ENCODE measurements at places on chromosomes 16 and 17. TPM values are rescaled to one million over a fixed set of nuclear protein-coding genes. Genes with fewer than 3 reads are reported as not detected.
A peak's percentile ranks its signal among the peaks of the same experiment; 100 is the strongest.

GRCh38 chr17:31553506-31553905 lies 162.0 kb downstream of the RAB11FIP4 start:
- H3K36me3 ChIP-seq: no peaks in the 10 kb centered on the region
- H3K4me3 ChIP-seq: no peak overlapping the region
- no peak for DNase-seq
- no peaks in the 10 kb centered on the region for H3K27me3 ChIP-seq

DNA sequence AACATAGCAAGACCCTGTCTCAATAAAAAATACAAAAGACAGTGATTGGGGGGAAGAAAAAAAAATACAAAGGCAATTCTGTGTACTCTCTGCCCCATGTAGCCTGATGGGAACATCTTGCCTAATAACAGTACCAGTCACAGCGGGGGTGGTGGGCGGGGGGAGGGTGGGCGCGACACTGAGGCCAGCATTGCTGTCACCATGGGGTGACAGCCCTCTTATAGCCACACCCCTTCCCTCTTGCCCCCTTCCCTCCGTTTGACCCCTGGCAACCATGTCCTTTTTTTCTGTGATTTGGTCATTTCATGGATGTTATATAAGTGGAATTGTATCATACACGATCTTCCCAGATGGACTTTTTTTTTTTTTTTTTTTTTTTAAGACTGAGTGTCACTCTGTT lies 80.9 kb downstream of the DNAH17 start:
- no peak overlapping the region for H3K27ac ChIP-seq
- H3K4me1 ChIP-seq: no peaks in the 10 kb centered on the region
- DNase-seq: no peak

GRCh38 chr17:40671282-40671681 lies 6.3 kb upstream of the KRT222 start:
- no peaks in the 10 kb centered on the region for H3K36me3 ChIP-seq
- H3K4me3 ChIP-seq: no peak overlapping the region
- no peaks in the 10 kb centered on the region for H3K4me1 ChIP-seq
- H3K27me3 ChIP-seq: no peaks in the 10 kb centered on the region

- no peaks in the 10 kb centered on the region for H3K36me3 ChIP-seq
- no peak overlapping the region for H3K27ac ChIP-seq
- H3K27me3 ChIP-seq: no peaks in the 10 kb centered on the region
- no peak for DNase-seq
- H3K4me3 ChIP-seq: no peak overlapping the region
These were observed 246.2 kb downstream of the KATNIP start for GRCh38 chr16:27795992-27796614.

DNA sequence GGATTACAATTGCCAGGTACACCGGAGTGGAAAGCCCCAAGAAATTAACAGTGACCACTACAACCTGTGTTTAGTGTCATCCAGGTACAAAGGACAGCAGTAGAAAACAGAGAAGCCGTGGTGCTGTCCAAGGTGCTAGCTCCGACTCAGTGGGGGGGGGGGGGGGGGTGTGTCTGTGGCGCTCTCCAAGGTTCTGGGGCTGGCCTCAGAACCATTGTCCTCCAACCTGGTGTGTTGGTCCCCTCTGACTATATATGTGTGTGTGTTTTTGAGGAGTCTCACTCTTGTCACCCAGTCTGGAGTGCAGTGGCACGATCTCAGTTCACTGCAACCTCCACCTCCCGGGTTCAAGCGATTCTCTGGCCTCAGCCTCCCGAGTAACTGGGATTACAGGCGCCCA lies 5.8 kb upstream of the ZNF23 start:
- no peak overlapping the region for H3K4me3 ChIP-seq
- DNase-seq: peak; percentile 34
- no peaks in the 10 kb centered on the region for H3K36me3 ChIP-seq
- no peaks in the 10 kb centered on the region for H3K27me3 ChIP-seq
- H3K27ac ChIP-seq: no peak overlapping the region
- H3K4me1 ChIP-seq: no peaks in the 10 kb centered on the region

EPX gene
- total RNA-seq: not detected

DNA sequence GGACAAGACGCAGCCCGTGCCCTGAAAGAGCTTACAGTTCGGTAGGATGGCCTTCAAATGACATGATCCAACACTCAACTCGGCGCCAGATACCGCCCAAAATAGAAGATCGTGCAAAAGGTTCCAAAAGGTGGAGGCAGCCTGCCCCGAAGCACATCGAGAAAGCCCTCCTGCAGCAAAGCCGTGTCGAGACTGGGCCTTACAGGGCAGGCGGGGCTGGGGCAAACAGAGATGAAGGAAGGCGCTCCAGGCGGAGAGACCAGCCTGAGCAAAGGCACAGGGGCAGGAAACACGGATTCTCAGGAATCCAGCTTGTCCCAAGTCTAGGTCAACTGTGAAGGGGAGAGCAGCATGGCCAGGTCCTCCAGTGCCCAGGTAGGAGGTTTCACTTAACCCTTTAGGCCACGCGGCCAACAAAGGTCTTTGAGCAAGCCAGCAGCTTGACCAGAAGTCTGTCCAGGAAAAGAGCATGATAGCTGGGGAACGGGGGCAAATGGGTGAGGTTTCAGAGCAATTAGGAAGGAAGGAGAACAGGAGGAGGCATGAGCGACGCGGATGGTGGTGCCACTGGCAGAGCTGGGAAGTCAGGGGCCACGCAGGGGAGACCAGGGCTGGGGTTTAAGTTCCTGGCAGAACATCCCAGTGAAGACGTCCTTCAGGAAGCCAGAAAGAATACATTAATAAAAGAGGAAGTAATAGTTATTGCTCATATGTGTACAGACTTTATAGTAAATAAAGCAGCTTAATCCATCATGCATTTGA lies 21.2 kb upstream of the EIF1 start:
- no peaks in the 10 kb centered on the region for H3K27me3 ChIP-seq
- H3K4me3 ChIP-seq: peak overlapping the region; percentile 87
- H3K27ac ChIP-seq: peak overlapping the region; percentile 97
- no peak for DNase-seq
- peaks cover 7% of the 10 kb centered on the region for H3K4me1 ChIP-seq

DNA sequence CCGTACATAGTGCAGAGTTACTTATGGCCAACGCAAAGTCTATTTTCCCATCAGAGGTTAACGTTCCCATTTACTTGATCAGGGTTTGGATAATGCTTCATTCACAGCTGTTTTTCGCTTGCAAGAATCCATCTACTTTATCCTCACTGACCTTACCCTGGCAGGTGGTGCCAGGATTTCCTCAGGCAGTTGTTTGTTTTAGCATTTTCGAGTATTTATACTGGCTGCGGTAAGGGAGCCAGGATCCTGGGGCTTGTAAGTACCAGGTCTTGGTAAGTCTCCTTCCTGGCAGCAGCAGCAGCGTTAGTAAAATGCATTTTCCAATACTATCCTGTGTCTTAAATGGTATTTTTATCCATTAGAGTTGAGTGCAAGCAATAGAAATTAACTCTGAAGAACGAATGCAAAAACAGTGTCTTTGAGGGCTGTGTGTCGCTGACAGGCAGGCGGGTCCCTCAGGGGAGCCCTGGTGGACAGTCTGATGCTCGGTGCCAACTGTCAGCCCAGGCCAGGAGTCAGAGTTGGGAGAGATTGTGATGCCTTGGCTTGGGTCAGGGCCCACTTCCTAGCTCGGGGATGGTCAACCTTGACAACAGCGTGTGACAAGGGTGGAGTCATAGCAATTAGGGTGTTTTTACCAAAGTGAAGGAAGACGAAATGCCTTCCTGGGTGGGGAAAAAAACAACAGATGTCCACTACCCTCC lies 92.4 kb upstream of the HSBP1 start:
- no peak overlapping the region for H3K4me3 ChIP-seq
- H3K36me3 ChIP-seq: no peaks in the 10 kb centered on the region
- no peak for DNase-seq
- no peak overlapping the region for H3K27ac ChIP-seq

TPSG1 gene
- total RNA-seq: not detected

DNA sequence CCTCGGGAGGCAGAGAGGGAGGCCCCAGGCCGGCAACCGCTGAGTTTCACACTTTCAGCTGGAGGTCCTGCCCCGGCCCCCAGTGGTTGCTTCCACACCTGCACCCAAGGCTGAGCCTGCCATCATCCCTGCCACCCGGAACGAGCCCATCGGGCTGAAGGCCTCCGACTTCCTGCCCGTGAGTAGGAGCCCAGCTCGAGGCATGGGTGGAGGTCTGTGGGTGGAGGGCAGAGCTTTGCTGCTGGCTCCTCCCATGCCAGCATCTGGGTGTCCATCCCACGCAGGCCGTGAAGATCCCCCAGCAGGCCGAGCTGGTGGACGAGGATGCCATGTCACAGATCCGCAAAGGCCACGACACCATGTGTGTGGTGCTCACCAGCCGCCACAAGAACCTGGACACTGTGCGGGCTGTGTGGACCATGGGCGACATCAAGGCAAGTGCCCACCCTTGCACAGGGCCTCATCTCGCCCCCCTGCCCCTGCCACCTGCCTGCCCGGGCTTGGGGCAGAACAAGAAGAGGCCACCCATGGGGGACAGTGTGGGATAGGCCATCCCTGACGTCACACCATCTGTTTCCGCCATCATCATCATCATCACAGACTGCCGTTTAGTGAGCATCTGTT lies 19.6 kb downstream of the KATNB1 start:
- H3K27ac ChIP-seq: no peak overlapping the region
- no peak overlapping the region for H3K4me3 ChIP-seq
- no peak for DNase-seq
- H3K4me1 ChIP-seq: peaks cover 5% of the 10 kb centered on the region
- no peaks in the 10 kb centered on the region for H3K27me3 ChIP-seq

DNA sequence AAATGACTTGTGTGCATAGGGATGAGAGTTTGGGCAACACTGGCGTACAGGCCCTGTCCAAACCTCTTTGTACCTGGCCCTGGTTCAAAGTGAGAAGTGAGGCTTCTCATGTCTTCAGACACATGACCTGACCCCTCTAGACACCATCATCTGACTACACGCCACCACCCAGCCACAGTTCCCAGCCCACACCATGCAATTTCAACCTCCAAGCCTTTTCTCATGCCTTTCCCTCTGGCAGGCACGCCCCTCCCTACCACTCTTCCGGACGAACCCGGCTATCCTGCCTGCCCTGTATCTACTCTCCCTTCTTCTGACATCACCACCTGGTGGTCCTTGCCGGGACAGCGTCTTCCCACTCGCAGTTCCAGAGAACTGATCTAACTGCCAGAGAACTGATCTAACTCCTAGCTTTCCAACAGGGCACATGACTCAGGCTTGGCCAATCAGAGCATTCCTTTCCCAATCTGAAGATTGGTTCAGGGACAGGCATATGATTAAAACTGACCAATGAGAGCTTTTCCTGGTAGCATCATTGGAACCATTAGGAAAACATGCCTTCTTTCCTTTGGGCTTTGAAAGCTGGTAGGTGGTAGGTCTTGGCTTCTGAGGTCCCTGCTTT lies 27.1 kb upstream of the IL21R start:
- H3K27me3 ChIP-seq: no peaks in the 10 kb centered on the region
- H3K4me3 ChIP-seq: no peak overlapping the region
- DNase-seq: no peak
- peaks cover 71% of the 10 kb centered on the region for H3K4me1 ChIP-seq

DNA sequence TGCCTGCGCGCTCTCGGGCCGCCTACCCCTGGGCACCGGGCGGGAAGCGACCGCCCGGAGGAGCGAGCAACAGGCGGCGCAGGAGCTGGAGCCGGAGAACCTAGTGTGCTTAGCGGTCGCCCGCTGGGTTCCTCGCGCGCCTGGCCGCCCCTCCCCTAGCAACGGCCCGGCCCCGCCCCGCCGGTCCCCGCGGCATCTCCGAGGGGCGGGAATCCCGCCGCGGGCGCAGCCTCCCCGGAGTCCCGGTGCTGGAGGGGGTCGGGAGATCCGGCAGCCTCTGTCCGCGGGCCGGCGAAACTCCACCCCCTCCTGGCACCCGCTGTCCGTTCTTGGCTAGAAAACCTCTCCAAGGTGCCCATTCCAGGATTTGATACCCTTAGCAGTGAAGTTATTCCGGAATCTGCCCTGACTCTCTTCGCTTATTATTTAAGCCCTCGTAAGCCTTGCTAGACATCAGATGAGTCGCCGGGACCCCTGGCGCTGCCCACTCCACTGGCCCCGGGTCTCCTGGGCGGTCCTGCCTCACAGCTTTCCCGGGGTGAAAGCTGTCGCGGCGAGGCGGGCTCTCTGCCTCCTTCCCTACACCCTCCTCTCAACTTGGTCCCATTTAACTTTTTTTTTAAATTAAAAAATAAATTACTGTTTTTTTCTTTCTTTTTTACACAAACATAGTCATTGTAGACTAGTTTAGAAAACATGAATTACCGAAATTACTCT lies at the start of gene RPRML:
RPRML (minus strand) TSS at position 107 of the 717 bp plus-strand sequence. CDS start 246 bp downstream, outside the sequence.
- H3K4me1 ChIP-seq: peaks cover 6% of the 10 kb centered on the region
- H3K27ac ChIP-seq: no peak within 1 kb of the TSS
- H3K36me3 ChIP-seq: no peaks in the 10 kb centered on the region
- DNase-seq: no peak
- no peaks in the 10 kb centered on the region for H3K27me3 ChIP-seq

UTS2R gene
- not detected for total RNA-seq

- no peaks in the 10 kb centered on the region for H3K27me3 ChIP-seq
- no peak overlapping the region for H3K27ac ChIP-seq
- no peak overlapping the region for H3K4me3 ChIP-seq
- no peaks in the 10 kb centered on the region for H3K4me1 ChIP-seq
These were observed 13.5 kb downstream of the TLE7 start for GRCh38 chr16:71428385-71428784.

SERPINF2 gene
- 0.75 TPM for total RNA-seq

PRR35 gene
- total RNA-seq: not detected

ABCA6 gene
- 0.93 TPM for total RNA-seq

DNA sequence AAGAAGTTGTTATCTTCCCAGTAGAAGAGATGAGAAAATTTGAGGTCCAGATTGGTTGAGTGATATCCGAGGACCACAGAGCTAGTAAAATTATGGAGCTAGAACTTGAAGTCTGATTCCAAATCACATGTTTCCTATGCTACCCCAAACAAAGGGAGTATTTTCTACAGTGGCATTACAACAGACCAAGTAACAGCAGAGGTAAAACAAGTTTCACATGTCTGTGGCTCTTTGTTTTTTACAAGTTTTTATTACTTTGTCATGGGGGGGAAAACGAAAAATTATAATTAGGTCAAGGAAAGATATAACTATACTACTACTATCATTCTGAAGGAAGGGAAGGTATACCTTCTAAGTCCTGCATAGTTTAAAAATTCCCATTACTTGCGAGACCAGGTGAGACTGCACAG lies 49.4 kb downstream of the KANSL1 start:
- H3K4me3 ChIP-seq: no peak overlapping the region
- no peak overlapping the region for H3K27ac ChIP-seq
- no peaks in the 10 kb centered on the region for H3K36me3 ChIP-seq
- H3K27me3 ChIP-seq: no peaks in the 10 kb centered on the region
- H3K4me1 ChIP-seq: peaks cover 79% of the 10 kb centered on the region

Data from naive thymus-derived CD4-positive, alpha-beta T cell (primary cell).